GM13977 (cell line): ENCODE measurements at places on chromosomes 16 and 17.

GRCh38 chr17:28948873-28949184 is 2.5 kb downstream of the PHF12 start:
- DNase-seq = no peak

GRCh38 chr16:81239367-81240121 is 1.1 kb downstream of the BCO1 start:
- DNase-seq = no peak

DNA sequence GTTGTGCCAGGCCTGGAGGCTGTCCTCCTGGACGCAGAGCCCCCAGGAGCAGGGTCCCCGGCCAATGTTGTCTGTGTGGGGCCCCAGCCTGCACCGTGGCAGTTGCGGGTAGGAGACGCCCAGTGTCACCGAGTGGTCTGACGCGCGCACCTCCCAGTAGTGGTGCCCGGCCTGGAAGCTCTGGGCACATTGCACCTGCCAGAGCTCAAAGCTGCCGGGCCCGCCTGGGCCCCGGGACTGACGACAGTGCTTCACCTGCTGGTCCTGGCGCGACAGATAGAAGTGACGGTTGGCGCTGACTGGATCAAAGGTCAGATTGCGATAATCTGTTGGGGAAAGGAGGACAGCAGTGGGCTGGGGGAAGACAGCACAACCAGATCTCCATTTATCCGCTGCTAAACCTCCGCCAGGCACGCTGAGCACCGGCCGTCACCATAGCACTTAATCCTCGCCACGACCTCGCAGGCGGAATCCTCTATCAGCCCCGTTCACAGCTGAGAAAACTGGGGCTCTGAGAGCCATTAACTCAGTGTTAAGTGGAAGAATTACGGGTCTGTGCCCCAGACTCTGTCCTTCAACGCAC is 5.6 kb downstream of the TRIM65 start:
- DNase-seq = no peak

GRCh38 chr16:5841974-5842373 is 744.4 kb upstream of the EEF2KMT start:
- DNase-seq = no peak

- DNase-seq = no peak
Observed at GRCh38 chr17:550041-550398, 164.6 kb downstream of the VPS53 start.

GRCh38 chr17:34283571-34283970 is 2.0 kb upstream of the CCL11 start:
- no peak for DNase-seq

DNA sequence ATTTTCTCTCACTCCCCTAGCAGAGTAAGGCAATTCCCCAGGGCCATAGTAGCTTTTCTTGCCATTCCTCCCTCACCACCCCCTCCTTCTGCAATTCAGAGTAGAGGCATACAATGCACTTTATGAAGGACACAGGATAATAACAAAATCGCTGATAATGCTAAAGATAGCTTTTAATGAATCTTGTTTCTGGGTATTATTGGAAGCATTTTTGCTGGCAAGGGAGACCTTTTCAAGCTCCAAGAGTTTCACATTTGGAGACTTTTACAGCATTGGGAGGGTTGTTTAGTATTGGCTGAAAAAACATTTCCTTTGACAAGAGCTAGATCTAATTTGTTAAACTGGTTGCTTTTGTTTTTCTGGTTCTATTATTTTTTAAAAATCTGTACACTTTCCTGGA is 573.0 kb upstream of the C16orf82 start:
- DNase-seq = no peak

DNA sequence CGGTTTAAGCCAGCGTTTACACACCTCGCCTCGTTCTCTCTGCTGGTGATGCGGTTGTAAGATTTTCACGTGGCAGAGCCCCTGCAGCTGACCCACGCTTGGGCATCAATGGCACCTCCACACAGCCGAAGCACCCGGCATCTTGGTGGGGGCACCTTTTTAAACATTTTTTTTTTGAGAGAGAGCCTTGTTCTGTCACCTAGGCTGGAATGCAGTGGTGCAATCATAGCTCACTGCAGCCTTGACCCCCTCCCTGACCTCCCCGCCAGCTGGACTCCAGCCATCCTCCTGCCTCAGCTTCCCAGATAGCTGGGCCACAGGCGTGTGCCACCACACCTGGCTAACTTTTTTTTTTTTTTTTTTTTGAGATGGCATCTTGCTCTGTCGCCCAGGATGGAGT is 4.9 kb downstream of the WDR90 start:
- DNase-seq = no peak

GRCh38 chr17:6714315-6714874 is 1.2 kb upstream of the SLC13A5 start:
- DNase-seq = no peak

- DNase-seq = no peak
Observed at GRCh38 chr17:81888105-81888987, 3.0 kb downstream of the ALYREF start.

DNA sequence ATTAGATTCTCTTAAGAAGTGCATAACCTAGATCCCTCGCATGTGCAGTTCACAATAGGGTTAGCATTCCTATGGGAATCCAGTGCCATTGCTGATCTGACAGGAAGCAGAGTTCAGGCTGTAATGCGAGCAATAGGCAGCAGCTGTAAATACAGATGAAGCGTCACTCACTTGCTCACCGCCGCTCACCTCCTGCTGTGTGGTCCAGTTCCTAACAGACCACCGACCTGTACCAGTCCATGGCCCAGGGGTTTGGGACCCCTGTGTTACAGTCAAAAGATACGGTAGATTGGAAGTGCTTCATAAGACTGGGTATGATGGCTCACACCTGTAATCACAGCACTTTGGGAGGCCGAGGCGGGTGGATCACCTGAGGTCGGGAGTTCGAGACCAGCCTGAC is 2.8 kb downstream of the STAT5A start:
- no peak for DNase-seq

DNA sequence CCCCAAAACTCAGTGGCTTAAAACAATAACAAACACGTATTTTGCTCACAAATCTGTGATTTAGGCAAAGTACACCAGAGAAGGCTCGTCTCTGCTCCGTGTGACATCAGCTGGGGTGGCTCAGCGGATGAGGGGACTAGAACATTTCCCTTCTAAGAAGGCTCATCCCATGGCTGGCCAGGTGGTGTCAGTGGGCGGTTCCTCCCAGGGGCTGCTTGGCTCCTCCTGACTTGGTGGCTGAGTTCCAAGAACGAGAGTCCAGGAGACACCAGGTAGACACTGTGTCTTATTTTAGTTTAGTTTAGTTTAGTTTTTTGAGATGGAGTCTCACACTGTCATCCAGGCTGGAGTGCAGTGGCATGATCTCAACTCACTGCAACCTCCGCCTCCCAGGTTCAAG is 5.6 kb upstream of the CHMP6 start:
- DNase-seq = no peak

DNA sequence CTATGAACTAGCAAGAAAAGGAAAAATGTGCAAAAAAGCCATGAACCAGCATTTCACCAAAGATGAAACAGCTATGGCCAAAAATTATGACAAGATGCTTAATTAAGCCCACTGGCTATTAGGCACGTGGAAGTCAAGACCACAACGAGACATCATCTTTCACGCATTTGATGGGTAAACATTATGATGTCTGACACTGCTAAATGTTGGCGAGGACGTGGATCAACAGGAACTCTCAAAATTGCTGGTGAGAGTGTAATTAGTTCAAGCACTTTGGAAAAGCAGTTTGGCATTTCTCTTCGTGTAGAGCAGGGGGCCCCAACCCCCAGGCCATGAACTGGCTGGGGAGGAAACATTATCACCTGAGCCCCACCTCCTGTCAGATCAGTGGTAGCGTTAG is 39.6 kb upstream of the ADGRG1 start:
- no peak for DNase-seq

GRCh38 chr16:24854607-24855171 is 8.9 kb downstream of the SLC5A11 start:
- DNase-seq = no peak

GRCh38 chr17:48179071-48179945 is 71.7 kb downstream of the SNX11 start:
- DNase-seq = no peak

GRCh38 chr16:29790949-29791844 is 646 bp downstream of the KIF22 start:
- DNase-seq = no peak

GRCh38 chr16:62068747-62069146 is 32.5 kb upstream of the CDH8 start:
- DNase-seq = no peak

- no peak for DNase-seq
Observed at GRCh38 chr16:76428858-76429257, 151.7 kb downstream of the CNTNAP4 start.

GRCh38 chr17:65559804-65560627 is 1.4 kb downstream of the AXIN2 start:
- peak; percentile 47 for DNase-seq

GRCh38 chr16:8716592-8716991 is 42.2 kb downstream of the ABAT start:
- no peak for DNase-seq

DNA sequence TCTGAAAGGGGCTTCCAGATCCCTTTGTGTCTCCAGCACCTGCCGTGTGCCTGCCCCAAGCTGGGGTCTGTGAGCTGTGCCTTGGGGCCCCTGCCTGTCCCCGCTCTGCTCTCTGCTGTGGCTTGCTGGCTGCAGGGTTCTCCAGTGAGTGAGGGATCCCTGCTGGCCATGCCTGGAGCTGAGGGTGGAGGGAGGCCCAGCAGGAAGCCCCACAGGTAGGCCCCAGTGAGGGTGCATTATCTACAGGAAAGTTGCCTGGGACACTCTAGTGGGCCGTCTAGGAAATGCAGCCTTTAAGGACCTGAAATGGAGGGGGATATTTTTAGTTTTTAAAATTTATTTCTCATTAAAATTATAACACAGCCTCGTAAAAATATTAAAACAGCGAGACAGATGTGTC is 50.9 kb downstream of the JPH3 start:
- DNase-seq = no peak

- DNase-seq = peak; percentile 60
Observed at GRCh38 chr17:36089888-36090836, at the start of gene CCL3. TSS of gene CCL3 (minus strand) at chr17:36090143. CDS start at chr17:36090058, 85 bp downstream.

GRCh38 chr17:64063766-64064224 is 43.4 kb upstream of the ICAM2 start:
- peak; percentile 39 for DNase-seq

DNA sequence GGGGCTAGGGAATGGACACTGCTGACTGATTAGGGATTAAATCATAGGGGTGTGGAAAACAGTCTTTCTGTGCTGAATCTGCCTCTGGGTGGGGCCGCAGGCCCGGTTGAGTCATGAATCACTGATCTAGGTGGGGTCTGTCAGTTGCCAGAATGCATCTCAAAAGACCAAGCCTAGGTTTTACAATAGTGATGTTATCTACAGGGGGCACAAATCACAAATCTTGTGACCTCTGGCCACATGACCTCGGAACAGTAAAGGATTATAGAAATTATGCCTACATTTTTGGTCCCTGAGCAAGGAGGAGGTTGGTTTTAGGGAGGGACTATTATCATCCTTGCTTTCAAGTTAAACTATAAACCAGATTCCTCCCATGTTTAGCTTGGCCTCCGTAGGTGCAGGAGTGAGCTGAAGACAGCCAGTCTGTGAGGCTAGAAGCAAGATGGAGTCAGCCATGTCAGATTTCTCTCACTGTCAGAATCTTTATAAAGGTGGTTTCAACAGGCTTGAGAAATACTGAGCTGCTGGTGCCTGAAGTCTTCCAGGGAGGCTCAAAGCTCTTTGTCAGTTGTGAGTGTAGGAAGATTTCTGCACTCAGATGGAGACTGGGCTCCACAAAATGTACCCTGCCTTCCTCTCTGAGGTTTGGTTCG is 12.9 kb downstream of the GNGT2 start:
- DNase-seq = no peak

DNA sequence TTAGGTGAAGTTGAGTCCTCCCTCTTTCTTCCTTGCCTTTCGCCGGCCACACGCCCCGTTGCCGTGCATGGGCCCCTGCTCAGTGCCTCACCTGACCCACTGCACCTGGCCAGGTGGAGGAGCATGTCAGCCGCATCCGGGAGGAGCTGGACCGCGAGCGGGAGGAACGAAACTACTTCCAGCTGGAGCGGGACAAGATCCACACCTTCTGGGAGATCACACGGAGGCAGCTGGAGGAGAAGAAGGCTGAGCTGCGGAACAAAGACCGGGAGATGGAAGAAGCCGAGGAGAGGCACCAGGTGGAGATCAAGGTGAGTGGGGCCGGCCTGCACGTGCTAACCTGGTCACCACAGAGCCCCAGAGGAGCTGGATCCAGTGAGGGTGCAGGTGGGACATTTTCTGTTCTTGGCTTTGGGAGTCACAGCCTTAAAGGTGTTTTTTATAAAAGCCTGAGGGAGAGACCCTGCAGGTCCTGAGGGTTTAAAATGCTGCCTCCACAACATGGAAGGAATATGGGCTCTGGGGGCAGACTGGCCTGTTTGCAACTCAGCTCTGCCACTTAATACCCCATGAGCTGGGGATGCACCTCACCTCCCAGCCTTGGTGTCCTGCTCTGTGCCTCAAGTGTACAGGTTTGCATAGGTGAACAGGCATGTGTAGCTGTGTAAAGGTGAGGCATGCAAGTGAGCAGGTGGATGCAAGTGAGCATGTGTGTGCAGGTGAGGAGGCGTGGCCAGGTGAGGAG is 12.1 kb upstream of the DBNDD1 start:
- DNase-seq = no peak

DNA sequence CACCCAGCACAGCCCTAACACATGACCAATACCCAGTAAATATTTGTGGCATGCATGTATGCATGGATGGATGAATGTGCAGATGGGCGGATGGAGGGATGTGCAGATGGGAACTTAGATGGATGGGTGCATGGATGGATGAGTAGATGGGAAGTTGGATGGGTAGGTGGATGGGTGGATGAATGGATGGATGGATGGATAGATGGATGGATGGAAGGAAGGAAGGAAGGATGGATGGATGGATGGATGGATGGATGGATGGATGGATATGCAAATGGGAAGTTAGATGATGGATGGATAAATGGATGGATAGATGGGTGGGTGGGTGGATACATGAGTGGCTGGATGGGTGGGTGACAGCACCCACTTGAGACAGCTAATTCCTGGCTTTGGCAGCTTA is 193.2 kb upstream of the TNRC6C start:
- no peak for DNase-seq

DNA sequence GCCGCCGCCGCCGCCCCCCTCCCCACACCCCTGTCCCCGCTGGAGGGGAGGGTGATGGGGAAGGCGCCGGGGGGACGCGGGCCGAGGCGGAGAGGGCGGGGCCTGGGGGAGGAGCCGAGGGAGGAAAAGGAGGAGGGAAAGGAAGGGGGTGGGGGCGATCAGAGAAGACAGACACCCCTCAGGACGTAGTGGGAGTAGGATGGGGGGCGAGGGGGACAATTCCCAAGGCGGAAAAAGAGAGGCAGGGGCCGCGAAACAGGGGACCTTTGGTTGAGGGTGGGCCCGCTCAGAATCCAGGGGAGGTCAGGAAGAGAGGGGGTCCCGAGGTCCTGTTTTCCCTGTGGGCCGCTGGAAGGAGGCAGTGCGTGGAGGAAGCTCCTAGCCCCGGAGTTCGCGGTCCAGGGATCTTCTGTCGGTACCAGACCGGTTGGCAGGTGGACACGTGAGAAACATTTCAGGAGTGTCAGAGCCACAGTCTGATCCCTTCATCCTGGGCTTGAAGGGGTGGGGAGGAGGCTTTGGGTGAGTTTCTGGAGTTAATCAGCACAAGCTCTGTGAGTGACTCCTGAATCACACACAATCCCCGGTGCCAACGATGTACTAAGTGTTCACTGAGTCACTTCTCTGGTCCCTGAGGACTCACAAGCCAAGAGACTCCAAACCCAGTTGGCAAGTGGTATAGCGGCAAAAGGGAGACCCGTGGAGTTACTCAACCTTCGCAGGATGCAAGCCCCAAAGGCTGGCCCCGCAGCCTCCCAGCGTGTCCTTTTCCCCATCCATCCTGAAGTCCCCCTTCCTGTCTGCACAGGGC is at the start of gene XYLT1:
TSS of gene XYLT1 (minus strand) at position 53 of the 811 bp plus-strand sequence. CDS start 164 bp downstream, outside the sequence.
- DNase-seq = no peak

GRCh38 chr17:44655983-44656710 is at the start of gene MEIOC:
TSS of gene MEIOC (plus strand) at chr17:44656468. CDS start at chr17:44656614, 146 bp downstream.
- peak; percentile 70 for DNase-seq
